ENCODE measurements at places on chromosomes 3 and 15.

- no peak for DNase-seq
These were observed 455 bp upstream of the SNAP23 start for GRCh38 chr15:42494998-42495360.

DNA sequence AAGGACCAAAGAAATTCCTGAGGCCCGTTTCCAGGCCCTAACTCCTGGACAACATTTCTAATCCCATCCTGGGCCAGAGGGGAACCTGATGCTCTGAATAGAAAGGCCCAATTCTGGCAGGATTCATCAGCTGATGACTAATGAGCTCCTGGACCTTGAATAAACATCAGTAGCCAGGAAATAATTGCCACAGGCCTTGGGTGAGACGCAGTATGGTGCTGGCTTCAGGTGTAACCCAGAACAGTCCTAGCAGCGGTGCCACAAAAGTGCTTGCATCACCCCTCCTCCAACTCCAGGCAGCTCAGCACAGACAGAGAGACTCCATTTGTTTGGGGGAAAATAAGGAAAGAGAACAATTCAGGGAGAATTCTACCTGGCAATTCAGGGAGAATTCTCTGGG, 184.7 kb upstream of the POU1F1 start:
- no peak for DNase-seq

DNA sequence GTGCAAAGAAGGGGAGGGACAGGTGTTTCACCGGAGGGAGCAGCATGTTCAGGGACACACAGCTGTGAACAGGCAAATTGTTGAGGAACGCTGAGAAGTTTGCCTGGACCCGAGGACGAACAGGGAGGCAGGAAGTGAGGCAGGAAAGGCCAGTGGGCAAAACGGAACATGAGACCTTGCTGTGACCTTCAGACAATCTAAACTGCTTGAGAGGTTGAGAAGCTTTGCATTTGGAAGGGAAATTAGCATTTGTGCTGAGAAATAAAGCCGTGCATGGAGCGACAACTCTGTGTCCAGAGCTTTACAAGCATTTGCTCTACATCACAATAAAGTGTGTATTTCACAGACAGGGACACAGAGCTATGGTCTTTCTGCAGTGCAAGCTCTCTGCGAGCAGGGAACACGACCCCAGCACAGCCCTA, 47.9 kb downstream of the CDC25A start:
- no peak for DNase-seq

DNA sequence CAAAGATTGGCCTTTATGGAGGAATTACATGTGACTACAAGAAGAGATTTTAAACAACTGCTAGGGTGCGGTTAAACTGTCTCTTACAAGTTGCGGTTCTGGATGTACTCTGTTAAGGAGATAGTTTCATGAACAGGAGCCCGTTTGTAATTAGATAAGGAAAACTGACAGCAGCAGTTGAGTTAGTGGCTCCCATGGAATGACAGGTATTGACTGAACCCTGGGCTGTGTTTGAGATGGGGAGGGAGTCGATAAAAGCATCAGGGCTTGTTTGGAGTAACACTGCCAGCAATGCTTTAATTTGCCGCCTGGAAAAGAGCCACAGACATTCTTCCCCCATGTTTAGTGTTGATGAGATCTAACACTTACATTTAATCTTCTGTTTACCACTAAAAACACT, 139.9 kb downstream of the ROBO2 start:
- DNase-seq: no peak

- DNase-seq: peak; percentile 20
These were observed 61.0 kb downstream of the IQSEC1 start for GRCh38 chr3:13012221-13012691.

DNA sequence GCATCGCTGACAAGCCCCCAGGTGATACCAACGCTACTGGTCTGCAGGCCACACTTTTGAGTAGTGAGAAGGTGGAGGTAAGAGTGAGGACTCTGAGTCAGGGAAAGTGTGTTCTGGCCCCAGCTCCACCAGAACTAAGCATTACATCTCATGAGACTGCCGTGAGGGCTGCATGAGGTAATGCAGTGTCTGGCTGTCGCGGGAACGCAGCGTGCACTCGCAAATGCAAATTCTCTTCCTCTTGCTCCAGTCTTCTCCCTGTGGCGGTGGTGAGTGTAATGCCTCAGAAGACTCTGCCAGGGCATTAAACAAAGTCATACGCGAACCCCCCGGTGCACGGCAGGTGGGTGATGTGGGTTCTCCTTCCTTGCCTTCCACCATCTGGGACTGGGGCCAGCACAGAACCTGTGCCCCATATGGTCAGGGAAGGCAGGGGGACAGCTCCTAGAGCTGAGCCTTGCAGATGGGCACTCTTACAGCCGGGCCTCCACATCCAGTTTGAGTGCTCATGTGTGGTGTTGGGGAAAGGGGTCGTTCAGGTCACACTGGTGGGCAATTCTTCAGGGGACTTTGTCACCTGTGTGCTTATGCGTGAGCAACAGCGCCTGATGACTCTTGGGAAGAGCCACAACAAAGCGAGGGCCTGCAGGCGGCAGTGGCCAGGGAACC, 175.8 kb downstream of the XXYLT1 start:
- DNase-seq: no peak

GRCh38 chr3:83890039-83890762, 1068.6 kb upstream of the CADM2 start:
- no peak for DNase-seq

- no peak for DNase-seq
These were observed 47.8 kb upstream of the RARB start for GRCh38 chr3:25380222-25380739.

DNA sequence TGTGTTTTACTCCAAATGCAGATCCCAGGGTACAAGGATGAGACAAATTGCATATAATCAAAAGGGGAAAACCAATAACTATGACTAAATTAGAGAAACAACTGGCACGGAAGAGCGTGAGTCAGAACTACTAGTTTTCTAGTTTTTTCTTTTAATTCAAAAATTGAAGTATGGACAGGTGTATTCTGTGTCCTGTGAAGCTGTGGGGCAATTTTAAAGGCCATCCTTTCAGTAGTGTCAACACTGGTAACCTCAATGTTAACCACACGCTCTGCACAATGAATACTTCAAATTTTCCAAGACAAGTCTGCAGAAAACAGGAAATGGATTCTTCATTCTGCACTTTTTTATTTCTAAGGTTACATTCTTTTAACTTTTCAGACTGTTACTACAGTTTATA, 32.5 kb upstream of the GOLGA8A start:
- DNase-seq: no peak

GRCh38 chr3:195583831-195584542, at the start of gene APOD:
APOD (minus strand) TSS chr3:195583940; CDS start chr3:195579461, 4,479 bp downstream.
- no peak for DNase-seq

DNA sequence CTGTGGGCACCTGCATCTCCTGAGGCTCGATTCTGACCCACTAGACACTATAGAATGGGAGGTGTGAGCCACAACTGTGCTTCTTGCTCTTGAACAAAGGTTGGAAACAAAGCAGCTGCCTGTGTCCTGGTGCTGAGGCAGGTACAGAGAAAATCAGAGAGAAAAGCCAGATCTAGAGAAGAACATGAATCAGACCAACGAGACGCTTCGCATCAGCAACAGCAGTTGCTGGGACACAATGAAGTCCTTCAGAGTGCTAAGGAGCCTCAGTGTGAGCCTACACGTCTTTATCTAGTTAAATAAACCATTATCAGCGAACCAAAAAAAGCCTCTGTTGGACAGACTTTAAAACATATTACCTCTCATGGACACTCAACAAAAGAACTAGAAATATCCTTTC, 86.3 kb upstream of the MEX3B start:
- no peak for DNase-seq

DNA sequence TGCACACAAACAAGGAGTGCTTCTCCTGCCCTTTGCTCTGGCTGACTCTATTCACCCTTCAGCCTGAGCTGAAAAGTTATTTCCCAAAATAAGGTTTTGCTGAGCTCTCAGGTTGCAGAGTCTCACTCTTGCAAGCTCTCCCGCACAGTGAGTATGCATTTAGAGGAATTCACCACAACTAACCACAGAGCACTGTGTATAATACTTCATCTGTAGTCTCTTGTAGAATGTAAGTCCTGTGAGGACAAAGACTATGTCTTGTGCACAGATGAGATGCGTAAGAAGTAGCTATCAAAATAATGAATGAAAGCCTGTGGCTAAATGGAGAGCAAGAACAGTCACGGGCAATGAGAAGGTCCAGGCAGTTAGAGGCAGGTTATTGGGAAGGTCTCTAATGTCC, 156.5 kb upstream of the SLCO3A1 start:
- no peak for DNase-seq

- no peak for DNase-seq
These were observed 2.9 kb downstream of the CASR start for GRCh38 chr3:122186372-122186771.

DNA sequence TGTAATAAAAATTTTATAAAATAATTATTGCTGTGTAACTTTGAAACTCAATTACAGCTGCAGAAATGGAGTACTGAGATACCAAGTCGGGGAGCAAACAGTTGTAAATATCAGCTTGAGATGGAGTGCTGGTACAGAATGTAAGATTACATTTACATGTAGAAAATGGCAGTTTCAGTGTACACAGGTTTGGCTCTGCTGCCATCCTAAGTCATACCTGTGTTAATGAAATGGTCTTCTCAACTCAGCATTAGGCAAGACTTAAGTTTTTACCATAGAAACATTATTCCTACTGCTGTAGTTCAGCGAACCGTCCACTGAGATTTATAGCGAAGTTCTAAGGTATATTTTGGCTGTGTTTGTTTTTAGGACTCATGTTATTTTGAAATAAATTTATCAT, 110.1 kb upstream of the TBL1XR1 start:
- no peak for DNase-seq

DNA sequence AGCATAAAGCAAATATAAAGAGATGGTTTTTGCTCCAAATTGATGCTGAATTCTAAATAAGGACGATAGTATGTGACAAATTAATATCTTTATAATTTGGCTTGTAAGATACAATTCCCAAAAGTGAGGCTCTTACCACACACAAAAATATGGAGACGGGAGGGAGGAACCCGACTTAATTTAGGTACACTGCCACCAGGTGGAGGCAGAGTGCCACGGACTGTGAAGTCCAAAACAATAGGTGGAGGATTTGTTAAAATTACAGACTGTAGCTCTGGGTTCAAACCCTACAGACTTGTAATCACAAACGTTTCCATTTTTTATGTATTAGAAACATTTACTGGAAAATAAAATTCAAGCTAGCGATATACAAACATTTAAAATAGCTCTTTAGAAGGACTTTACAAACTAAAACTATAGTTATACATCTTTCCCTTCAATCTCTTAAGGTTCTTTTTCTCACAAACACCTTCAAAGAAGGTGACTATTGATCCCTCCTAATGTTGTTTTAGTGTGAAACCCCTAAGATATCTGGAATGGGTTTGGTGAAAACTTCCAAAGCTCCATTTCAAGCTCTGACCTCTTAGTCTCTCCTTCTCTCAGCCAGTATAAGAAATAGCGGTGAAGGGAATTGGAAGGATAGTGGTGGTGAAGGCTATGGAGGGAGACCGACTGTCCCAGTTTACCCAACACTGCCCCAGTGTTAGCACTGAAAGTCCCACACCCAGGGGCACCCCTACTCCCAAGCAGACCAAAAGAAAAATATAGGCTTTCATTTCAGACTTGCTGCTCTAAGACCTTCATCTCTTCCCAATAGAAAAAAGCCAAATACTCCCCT, 89.7 kb downstream of the AQP9 start:
- DNase-seq: peak; percentile 39

DNA sequence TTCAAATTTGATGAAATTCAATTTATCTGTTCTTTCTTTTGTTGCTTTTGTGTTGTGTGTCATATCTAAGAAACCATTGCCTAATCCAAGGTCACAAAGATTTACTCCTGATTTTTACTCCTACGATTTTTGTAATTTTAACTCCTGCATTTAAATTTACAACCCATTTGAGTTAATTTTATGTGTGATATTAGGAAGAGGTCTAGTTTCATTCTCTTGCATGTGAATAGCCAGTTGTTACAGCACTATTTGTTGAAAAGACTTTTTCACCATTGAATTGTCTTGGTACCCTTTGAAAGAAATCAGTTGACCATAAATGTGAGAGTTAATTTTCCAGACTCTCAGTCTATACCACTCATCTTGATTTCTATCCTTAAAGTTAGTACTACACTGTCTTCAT, 23.9 kb downstream of the CRTAP start:
- no peak for DNase-seq

- no peak for DNase-seq
These were observed 30.4 kb downstream of the GRIP2 start for GRCh38 chr3:14509796-14510100.

- DNase-seq: no peak
These were observed 169.7 kb upstream of the BFSP2 start for GRCh38 chr3:133230195-133230594.

- no peak for DNase-seq
These were observed 62.9 kb upstream of the PRR23C start for GRCh38 chr3:139107424-139108252.

- DNase-seq: no peak
These were observed 49.7 kb downstream of the PDHB start for GRCh38 chr3:58383904-58384303.

DNA sequence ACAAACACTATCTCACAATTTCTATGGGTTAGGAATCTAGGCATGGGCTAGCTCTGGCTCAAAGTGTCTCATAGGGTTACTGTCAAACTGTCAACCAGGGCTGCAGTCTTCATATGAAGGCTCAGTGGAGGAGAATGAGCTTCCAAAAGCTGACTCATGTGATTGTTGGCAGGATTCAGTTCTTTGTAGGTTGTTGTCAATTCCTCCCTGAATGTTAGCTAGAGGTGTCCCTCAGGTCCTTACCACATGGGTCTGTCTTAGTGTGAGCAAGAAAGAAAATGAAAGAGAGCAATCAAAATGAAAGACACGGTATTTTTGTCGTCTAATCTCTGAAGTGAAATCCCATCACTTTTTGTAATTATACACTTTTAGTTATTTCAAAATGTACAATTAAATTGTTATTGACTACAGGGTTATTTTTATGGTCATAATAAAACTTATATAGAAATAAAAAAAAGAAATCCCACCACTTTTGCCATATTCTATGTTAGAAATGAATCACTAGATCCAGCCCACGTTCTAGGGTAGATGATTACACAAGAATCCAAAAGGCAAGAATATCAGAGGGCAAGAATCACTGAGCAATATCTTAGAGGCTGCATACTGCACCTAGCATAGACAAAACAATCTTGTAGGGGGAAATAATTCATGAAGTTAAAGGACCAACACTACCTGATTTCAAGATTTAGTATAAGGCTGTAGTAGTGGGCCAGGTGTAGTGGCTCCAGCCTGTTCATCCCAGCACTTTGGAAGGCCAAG, 8.4 kb downstream of the ACSBG1 start:
- DNase-seq: no peak

DNA sequence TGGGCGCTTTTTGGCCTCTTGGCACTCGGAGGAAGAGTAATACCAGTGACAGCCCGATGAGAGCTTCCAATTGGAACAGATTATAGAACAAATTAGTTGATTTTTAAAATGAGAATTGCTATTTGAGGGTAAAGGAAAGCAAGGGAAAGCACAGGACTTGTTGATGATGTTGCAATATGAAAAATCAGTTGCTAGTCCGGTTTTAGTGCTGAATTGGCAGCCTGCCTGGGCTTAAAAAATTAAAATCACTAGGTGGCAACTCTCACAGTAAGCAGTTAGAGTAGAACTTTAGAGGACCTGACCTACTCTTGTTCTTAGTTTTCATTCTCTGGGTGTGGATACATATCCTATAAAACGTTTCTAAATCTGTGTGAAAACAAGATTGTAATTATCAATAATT, 2.1 kb upstream of the SCAANT1 start:
- DNase-seq: no peak

GRCh38 chr15:91599261-91599660, 254.2 kb upstream of the SLCO3A1 start:
- DNase-seq: no peak
